Motor neuron (in vitro differentiated cells): ENCODE measurements at places on chromosomes 2 and 18. TPM values are rescaled to one million over a fixed set of nuclear protein-coding genes. Genes with fewer than 3 reads are reported as not detected.

MATN3 gene
- 0.33 and 0.38 TPM in 2 replicates for total RNA-seq

MYO7B gene
- total RNA-seq = 0.31 and 1.3 TPM in 2 replicates

RASGRP3 gene
- total RNA-seq = 1.2 and 1.7 TPM in 2 replicates

GAD1 gene
- 9.7 and 12.9 TPM in 2 replicates for total RNA-seq

SETBP1 gene
- total RNA-seq = 30.2 and 40.7 TPM in 2 replicates

ALLC gene
- total RNA-seq = not detected in 2 replicates

MYL12A gene
- total RNA-seq = 37.0 and 42.5 TPM in 2 replicates

UCN gene
- 0.61 TPM in 1 of 2 replicates, not detected in the other for total RNA-seq

IL1F10 gene
- not detected in 2 replicates for total RNA-seq

ABCB11 gene
- total RNA-seq = 0.07 TPM in 1 of 2 replicates, not detected in the other

CHRNA1 gene
- total RNA-seq = 2.9 and 3.0 TPM in 2 replicates

SIX3 gene
- 0.13 TPM in 1 of 2 replicates, not detected in the other for total RNA-seq

VIL1 gene
- 0.36 and 0.50 TPM in 2 replicates for total RNA-seq

PRSS56 gene
- total RNA-seq = 1.3 and 1.9 TPM in 2 replicates

VIT gene
- 0.09 TPM in 1 of 2 replicates, not detected in the other for total RNA-seq

GALNT14 gene
- total RNA-seq = not detected in 2 replicates

KCNJ3 gene
- total RNA-seq = 0.43 and 0.73 TPM in 2 replicates

MYCN gene
- 0.31 TPM in 1 of 2 replicates, not detected in the other for total RNA-seq

RBMS1 gene
- 97.8 and 111 TPM in 2 replicates for total RNA-seq

EPG5 gene
- total RNA-seq = 28.2 and 31.5 TPM in 2 replicates

FAP gene
- total RNA-seq = 50.5 and 93.2 TPM in 2 replicates

SH3BP4 gene
- 27.9 and 28.9 TPM in 2 replicates for total RNA-seq

ESPNL gene
- total RNA-seq = 0.37 and 0.71 TPM in 2 replicates

KRTCAP3 gene
- total RNA-seq = 1.3 and 1.5 TPM in 2 replicates

PAPOLG gene
- total RNA-seq = 20.7 and 23.0 TPM in 2 replicates

TRAPPC12 gene
- total RNA-seq = 70.6 and 88.6 TPM in 2 replicates

DUSP19 gene
- 3.7 and 4.1 TPM in 2 replicates for total RNA-seq

ACKR3 gene
- total RNA-seq = 24.1 and 25.8 TPM in 2 replicates

PRKAG3 gene
- 0.13 TPM in 1 of 2 replicates, not detected in the other for total RNA-seq

SERPINB13 gene
- 0.53 and 0.76 TPM in 2 replicates for total RNA-seq

CBLN2 gene
- 8.6 and 9.7 TPM in 2 replicates for total RNA-seq

CREB1 gene
- 30.5 and 30.8 TPM in 2 replicates for total RNA-seq

CFC1 gene
- total RNA-seq = 1.7 and 2.6 TPM in 2 replicates

IL36B gene
- 0.18 and 0.21 TPM in 2 replicates for total RNA-seq

EFR3B gene
- total RNA-seq = 15.9 and 17.1 TPM in 2 replicates

TUBA4B gene
- total RNA-seq = 0.66 TPM in 1 of 2 replicates, not detected in the other

CNRIP1 gene
- total RNA-seq = 45.5 and 48.3 TPM in 2 replicates

VWA3B gene
- 0.41 and 0.45 TPM in 2 replicates for total RNA-seq

TGFA gene
- 0.11 and 0.97 TPM in 2 replicates for total RNA-seq

DAW1 gene
- not detected in 2 replicates for total RNA-seq

EMILIN1 gene
- total RNA-seq = 21.9 and 33.8 TPM in 2 replicates

DSG1 gene
- 0.17 TPM in 1 of 2 replicates, not detected in the other for total RNA-seq

RND3 gene
- 203 and 204 TPM in 2 replicates for total RNA-seq

GPR75 gene
- 1.4 and 2.0 TPM in 2 replicates for total RNA-seq

IL36RN gene
- 0.69 TPM in 1 of 2 replicates, not detected in the other for total RNA-seq

KCNJ13 gene
- total RNA-seq = 1.8 and 2.6 TPM in 2 replicates

ZBTB7C gene
- total RNA-seq = 0.36 and 1.7 TPM in 2 replicates

IHH gene
- total RNA-seq = 0.08 and 0.09 TPM in 2 replicates
